ENCODE measurements at places on chromosomes 5 and 9.

DNA sequence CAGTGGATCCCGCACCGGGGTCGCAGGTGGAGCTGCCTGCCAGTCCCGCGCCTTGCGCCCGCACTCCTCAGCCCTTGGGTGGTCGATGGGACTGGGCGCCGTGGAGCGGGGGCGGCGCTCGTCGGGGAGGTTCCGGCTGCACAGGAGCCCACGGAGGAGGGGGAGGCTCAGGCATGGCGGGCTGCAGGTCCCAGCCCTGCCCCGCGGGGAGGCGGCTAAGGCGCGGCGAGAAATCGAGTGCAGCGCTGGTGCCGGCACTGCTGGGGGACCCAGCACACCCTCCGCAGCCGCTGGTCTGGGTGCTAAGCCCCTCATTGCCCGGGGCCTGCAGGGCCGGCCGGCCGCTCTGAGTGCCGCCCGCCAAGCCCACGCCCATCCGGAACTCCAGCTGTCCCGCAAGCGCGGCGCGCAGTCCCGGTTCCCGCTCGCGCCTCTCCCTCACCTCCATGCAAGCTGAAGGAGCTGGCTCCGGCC is 120.6 kb upstream of the MEF2C start:
- H3K4me1 ChIP-seq = no peaks in the 10 kb centered on the region
- no peak overlapping the region for H3K4me3 ChIP-seq
- no peaks in the 10 kb centered on the region for H3K36me3 ChIP-seq
- H3K27ac ChIP-seq = no peak overlapping the region
- H3K27me3 ChIP-seq = no peaks in the 10 kb centered on the region
- no peak for DNase-seq

- DNase-seq = no peak
- no peaks in the 10 kb centered on the region for H3K36me3 ChIP-seq
- H3K4me1 ChIP-seq = no peaks in the 10 kb centered on the region
- H3K27ac ChIP-seq = no peak overlapping the region
Observed at GRCh38 chr9:20144197-20144596, 355.4 kb upstream of the SLC24A2 start.

- no peak for DNase-seq
- no peaks in the 10 kb centered on the region for H3K4me1 ChIP-seq
- no peaks in the 10 kb centered on the region for H3K27me3 ChIP-seq
Observed at GRCh38 chr9:73782166-73782565, 630.5 kb downstream of the ANXA1 start.

GRCh38 chr5:88116396-88116795 is 152.2 kb downstream of the TMEM161B start:
- no peaks in the 10 kb centered on the region for H3K36me3 ChIP-seq
- no peaks in the 10 kb centered on the region for H3K4me1 ChIP-seq
- H3K4me3 ChIP-seq = no peak overlapping the region
- H3K27ac ChIP-seq = no peak overlapping the region

DNA sequence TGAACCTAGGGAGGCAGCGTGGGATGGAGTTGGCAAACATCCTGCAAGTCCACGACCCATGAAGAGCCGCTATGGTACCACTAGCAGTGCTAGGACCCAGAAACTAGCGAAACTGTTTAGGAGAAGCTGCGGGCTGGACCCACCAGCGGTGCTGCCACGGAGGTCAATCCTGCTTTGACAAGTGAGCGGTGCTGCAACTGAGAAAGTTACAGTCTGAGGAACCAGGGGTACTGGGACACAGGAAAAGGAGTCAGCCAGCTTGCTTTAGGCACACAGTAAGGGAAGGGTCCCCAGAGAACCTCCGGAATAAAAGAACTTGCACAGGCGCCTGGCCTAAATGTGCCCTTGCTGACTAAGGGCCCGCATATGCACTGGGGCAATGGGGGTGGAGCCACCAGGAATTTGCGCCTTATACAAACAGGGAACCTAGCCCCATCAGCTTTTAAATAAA is 23.6 kb upstream of the ANXA2R start:
- H3K27ac ChIP-seq = peak overlapping the region; percentile 98
- DNase-seq = no peak
- no peaks in the 10 kb centered on the region for H3K27me3 ChIP-seq
- peaks cover 36% of the 10 kb centered on the region for H3K4me1 ChIP-seq
- H3K4me3 ChIP-seq = peak overlapping the region; percentile 87

DNA sequence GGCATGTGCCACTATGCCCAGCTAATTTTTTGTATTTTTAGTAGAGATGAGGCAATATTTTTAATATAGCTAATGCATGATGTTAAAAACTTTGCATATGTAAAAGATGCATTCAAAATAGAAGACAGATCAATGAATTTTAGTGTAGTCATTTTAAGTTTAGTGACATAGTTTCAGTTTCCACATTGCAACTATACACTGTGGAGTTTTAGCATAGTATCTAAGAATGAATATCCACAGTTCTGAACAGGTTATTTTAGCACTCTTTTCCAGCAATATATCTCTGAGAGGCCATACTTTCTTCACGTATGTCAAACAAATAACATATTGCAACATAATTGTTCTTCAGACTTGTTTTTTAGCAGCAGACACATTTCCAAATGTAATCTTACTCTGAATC is 39.3 kb downstream of the RAB24 start:
- H3K36me3 ChIP-seq = peaks cover 79% of the 10 kb centered on the region
- no peaks in the 10 kb centered on the region for H3K27me3 ChIP-seq
- H3K27ac ChIP-seq = no peak overlapping the region
- DNase-seq = no peak

GRCh38 chr9:95157481-95158151 is 159.9 kb downstream of the FANCC start:
- peak overlapping the region; percentile 62 for H3K27ac ChIP-seq
- no peak overlapping the region for H3K4me3 ChIP-seq
- no peaks in the 10 kb centered on the region for H3K27me3 ChIP-seq
- H3K36me3 ChIP-seq = no peaks in the 10 kb centered on the region

DNA sequence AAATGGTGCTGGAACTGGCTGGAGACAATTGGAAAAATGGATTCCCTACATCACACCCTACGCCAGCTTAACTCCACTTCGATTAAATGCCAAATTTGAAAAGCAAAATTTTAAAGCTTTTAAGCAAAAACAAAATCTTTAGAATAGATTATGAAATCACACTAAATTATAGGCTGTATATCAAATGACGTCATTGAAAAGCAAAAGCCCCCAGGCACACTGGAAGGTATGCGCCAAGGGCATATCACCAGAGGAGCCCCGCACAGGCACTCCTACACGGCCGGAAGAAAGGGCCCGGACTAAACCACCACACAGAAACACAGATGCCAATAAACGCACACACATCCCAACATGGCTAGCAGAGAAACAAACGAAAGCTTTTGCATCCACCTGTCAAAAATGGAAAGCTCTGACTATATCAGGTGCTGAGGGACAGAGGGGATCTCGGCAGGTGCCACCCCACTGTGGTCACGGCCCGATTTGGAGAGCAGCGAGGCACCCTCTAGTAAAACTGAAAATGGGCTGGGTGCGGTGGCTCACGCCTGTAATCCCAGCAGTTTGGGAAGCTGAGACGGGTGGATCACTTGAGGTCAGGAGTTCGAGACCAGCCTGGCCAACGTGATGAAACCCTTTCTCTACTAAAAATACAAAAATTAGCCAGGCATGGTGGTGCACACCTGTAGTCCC is 17.0 kb upstream of the MXD3 start:
- H3K27me3 ChIP-seq = no peaks in the 10 kb centered on the region
- DNase-seq = peak; percentile 1
- no peak overlapping the region for H3K4me3 ChIP-seq
- no peak overlapping the region for H3K27ac ChIP-seq
- H3K36me3 ChIP-seq = peaks cover 48% of the 10 kb centered on the region

- H3K36me3 ChIP-seq = no peaks in the 10 kb centered on the region
- no peak overlapping the region for H3K27ac ChIP-seq
- H3K27me3 ChIP-seq = no peaks in the 10 kb centered on the region
- no peak overlapping the region for H3K4me3 ChIP-seq
- no peaks in the 10 kb centered on the region for H3K4me1 ChIP-seq
Observed at GRCh38 chr5:22938362-22938761, 85.2 kb upstream of the CDH12 start.

GRCh38 chr5:77971776-77972468 is 195.8 kb upstream of the TBCA start:
- DNase-seq = no peak
- peaks cover 92% of the 10 kb centered on the region for H3K27me3 ChIP-seq

- DNase-seq = no peak
- H3K36me3 ChIP-seq = no peaks in the 10 kb centered on the region
- H3K4me1 ChIP-seq = peaks cover 14% of the 10 kb centered on the region
Observed at GRCh38 chr9:96688187-96688586, 33.1 kb upstream of the PRXL2C start.

DNA sequence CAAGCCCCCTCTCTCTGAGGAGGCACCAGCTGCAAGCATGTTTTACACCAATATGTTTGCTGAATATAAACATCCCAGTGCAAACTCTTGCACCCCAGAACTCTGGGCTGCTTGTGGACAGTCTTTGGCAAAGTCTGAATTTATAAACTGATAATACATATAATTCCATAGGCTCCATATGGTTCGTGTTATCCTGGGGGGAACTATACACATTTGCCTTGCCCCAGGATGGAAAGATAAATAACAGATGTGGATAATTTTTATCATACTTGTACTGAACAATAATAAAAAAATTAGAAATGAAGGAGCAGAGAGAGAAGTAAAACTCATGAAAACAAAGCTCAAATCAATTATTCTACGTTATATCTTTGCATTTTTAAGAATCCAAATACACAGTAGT is 50.6 kb upstream of the GAS1 start:
- no peaks in the 10 kb centered on the region for H3K4me1 ChIP-seq
- no peaks in the 10 kb centered on the region for H3K36me3 ChIP-seq
- H3K27me3 ChIP-seq = peaks cover 5% of the 10 kb centered on the region

DNA sequence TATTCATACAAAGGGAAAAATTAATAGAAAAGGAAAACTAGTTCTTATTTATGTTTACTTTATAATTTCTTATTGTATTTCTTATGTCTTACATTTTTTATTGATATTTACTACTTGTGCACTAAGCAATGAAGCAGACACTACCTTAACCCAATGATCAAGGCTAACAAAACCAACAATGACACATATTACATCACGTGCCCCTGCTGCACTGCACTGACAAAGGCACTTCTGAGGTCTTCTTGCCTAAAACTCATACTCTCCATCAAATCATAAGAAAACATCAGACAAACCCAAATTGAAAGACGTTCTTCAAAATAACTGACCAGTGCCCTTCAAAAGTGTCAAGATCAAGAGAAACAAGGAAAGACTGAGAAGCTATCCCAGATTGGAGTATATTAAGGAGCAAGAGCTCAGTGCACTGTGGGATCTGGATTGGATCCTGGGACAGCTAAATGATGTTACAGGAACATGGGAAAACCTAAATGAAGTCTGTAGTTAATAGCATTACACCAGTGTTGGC is 230.9 kb downstream of the AUH start:
- H3K27me3 ChIP-seq = no peaks in the 10 kb centered on the region
- H3K4me3 ChIP-seq = no peak overlapping the region
- no peak overlapping the region for H3K27ac ChIP-seq
- DNase-seq = no peak

- no peak overlapping the region for H3K27ac ChIP-seq
- H3K4me1 ChIP-seq = peaks cover 4% of the 10 kb centered on the region
- DNase-seq = no peak
- no peak overlapping the region for H3K4me3 ChIP-seq
- H3K27me3 ChIP-seq = no peaks in the 10 kb centered on the region
- no peaks in the 10 kb centered on the region for H3K36me3 ChIP-seq
Observed at GRCh38 chr5:44329716-44330115, 59.5 kb downstream of the FGF10 start.

GRCh38 chr9:126376311-126377175 is 49.9 kb downstream of the MVB12B start:
- DNase-seq = no peak
- peak overlapping the region; percentile 58 for H3K27ac ChIP-seq
- peaks cover 5% of the 10 kb centered on the region for H3K36me3 ChIP-seq
- no peak overlapping the region for H3K4me3 ChIP-seq
- peaks cover 52% of the 10 kb centered on the region for H3K4me1 ChIP-seq

DNA sequence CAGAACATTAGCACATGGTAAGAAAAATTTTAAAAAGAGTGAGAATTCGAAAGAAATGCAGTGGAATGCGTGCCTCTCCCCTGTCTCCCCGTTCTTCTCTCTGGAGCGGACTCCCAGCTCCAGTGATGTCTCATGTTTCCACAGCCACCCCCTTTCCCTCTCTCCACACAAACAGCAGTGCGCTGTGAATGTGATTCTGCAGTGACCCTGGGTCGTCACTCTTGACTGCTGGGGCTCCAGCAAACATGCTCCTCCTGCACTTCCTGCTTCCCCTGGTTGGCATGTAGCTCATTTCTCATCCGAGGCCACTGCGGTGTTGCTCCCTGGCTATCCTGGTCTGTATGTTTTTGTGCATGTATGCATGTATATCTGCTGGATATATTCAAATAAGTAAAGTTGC is 13.3 kb downstream of the PHF2 start:
- H3K27ac ChIP-seq = no peak overlapping the region
- no peaks in the 10 kb centered on the region for H3K27me3 ChIP-seq
- H3K4me3 ChIP-seq = no peak overlapping the region
- no peaks in the 10 kb centered on the region for H3K36me3 ChIP-seq
- peaks cover 97% of the 10 kb centered on the region for H3K4me1 ChIP-seq

- H3K4me1 ChIP-seq = peaks cover 47% of the 10 kb centered on the region
- DNase-seq = no peak
- H3K27me3 ChIP-seq = no peaks in the 10 kb centered on the region
- H3K27ac ChIP-seq = no peak overlapping the region
- H3K36me3 ChIP-seq = no peaks in the 10 kb centered on the region
- no peak overlapping the region for H3K4me3 ChIP-seq
Observed at GRCh38 chr5:78538240-78538850, 110.2 kb downstream of the LHFPL2 start.

- H3K27me3 ChIP-seq = peaks cover 100% of the 10 kb centered on the region
- no peak for DNase-seq
- H3K27ac ChIP-seq = no peak overlapping the region
Observed at GRCh38 chr9:37026113-37026930, 7.7 kb downstream of the PAX5 start.

GRCh38 chr5:124642151-124642550 is 104.3 kb downstream of the ZNF608 start:
- DNase-seq = no peak
- H3K4me1 ChIP-seq = peaks cover 18% of the 10 kb centered on the region
- H3K27me3 ChIP-seq = no peaks in the 10 kb centered on the region
- peaks cover 44% of the 10 kb centered on the region for H3K36me3 ChIP-seq
- H3K4me3 ChIP-seq = no peak overlapping the region

DNA sequence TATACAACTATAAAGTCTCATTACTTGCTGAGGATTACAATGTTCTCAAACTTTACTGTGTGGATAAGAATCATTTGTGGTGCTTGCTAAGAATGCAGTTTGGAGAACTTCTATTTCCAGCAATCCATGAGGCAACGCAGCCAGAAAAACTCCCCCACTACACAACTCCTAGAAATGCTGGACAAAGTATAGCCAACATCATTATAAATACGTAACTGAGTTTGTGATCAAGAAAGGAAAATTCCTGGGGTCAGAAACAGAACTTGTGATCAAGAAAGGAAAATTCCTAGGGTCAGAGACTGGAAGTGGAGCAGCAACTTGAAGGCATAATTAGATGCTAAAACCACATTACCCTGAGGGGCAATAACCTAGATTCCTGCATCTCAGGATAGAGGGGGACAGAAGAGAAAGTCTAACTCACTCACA is 81.1 kb downstream of the MAT2B start:
- H3K27me3 ChIP-seq = peaks cover 14% of the 10 kb centered on the region
- H3K27ac ChIP-seq = no peak overlapping the region
- H3K4me1 ChIP-seq = no peaks in the 10 kb centered on the region
- H3K36me3 ChIP-seq = no peaks in the 10 kb centered on the region
- H3K4me3 ChIP-seq = no peak overlapping the region
